ENCODE measurements at places on chromosomes 7 and 10.

DNA sequence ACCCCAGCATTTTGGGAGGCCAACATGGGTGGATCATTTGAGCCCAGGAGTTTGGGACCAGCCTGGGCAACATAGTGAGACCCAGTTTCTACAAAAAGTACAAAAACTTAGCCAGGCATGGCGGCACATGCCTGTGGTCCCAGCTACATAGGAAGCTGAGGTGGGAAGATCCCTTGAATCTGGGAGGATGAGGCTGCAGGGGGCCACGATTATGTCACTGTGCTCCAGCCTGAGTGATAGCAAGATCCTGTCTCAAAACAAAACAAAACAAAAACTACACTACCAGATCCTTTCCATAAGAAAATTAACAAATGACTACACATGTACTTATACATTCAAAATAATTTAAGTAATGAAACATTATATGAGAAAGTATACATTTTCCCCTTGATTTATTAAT lies 116.4 kb upstream of the KLF6 start:
- no peak for DNase-seq

GRCh38 chr7:148954766-148955165 lies 70.7 kb upstream of the EZH2 start:
- DNase-seq = no peak

DNA sequence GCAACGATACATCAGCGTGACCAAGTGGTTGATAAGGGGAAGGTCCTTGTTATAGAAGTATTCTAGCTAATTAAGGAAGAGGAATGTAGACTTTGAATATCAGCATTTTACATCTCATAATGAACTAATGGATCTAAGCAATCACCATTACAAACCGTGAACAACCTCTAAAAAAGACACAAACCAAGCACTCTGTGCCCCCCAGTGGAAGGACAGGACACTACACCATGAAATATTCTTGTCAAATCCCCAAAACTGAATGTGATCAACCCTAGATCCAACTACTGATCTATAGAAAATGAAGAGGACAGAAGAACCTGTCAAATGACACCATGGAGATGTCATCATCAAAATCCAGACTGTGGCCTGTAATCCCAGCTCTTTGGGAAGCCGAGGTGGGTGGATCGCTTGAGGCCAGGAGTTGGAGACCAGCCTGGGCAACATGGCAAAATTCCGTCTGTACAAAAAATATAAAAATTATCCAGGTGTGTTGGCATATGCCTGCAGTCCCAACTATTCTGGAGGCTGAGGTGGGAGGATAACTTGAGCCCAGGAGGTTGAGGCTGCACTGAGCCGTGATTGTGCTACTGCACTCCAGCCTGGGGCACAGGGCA lies 111.3 kb upstream of the CARD11 start:
- DNase-seq = no peak

- no peak for DNase-seq
These were observed 33.5 kb upstream of the FOXL3 start for GRCh38 chr7:256461-256940.

DNA sequence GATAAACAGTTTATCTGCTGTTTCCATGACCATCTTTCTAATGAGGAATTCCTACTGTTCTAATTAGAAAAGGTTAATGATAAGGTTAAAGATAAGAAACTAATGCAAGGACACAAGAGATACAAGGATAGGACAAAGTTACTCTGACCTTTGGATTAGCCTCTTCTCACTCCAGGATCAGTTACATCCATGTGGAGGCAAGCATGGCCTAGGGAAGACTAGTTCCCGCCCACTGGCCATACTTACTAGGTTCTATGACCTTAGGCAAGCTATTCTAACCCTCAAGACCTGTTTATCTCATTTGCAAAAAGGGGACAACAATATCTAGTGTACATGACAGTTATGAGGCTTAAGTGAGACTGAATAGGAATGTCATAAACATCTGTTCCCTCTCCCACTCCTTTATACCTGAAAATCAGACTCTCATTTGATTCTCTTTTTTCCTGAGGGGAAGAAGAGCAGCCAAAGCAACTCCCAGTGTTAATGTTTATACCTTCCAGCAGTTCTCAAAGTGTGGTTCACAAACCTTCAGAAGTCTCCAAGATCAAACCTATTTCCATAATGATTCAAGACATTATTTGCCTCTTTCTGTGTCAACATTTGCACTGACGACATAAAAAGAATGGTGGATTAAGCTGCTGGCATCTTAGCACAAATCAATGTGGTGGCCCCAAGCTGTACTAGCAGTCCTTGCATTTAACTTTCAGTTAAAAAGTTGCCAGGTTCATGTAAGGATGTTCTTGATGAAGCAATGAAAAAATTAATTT lies 72.0 kb downstream of the SRPK2 start:
- DNase-seq = no peak

- no peak for DNase-seq
These were observed 6.4 kb downstream of the ATE1 start for GRCh38 chr10:121921238-121921931.

DNA sequence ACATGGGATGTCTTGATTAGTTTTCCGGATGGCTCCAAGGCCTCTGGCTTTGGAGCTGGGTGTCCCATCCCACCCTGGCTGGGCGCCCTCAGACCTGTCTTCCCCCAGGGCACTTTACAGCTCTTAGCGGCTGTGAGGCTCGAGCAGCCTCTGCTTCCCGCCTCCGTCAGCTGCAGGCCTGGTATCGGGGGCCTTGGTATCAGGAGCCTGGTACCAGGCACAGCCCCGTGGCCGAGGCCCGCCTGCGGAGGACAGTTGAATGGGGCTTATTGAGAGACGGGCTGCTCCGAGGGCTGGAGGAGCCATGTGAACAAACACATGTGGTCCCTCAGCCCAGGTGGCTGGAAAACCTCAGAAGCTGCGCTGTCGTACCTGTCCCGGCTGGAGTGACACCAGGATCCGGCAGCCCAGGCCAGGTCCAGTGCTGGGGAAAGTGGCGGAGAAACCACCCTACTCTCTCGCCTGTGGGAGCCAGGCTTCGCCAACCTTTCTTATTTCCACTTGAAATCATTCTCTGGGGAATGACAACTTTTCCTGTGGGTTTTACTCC lies 23.9 kb upstream of the AP5Z1 start:
- DNase-seq = no peak

- no peak for DNase-seq
These were observed 138.9 kb downstream of the NOC3L start for GRCh38 chr10:94223702-94224370.

GRCh38 chr10:132395704-132396493 lies 1.1 kb upstream of the PWWP2B start:
- DNase-seq = no peak

- no peak for DNase-seq
These were observed 243.6 kb downstream of the TWIST1 start for GRCh38 chr7:18873734-18874336.

DNA sequence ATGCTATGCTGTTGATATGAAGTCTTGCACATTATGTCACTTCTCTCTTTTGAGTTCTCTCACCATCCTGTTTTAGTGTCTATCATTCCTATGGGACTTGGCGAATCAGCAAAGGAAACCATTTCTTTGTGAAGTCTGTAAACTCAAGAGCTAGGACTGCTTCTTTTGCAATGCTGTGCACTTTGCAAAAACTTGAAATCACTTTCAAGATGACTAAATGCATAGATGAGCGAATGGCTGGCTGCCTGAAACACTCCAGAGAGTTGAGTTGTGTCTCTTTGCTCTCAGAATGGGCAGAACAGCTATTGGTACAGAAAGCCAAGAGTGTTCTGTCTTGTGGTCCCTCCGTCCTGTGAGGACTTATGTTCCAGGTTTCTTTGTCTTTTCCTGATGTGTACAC lies 18.3 kb upstream of the ELMO1 start:
- no peak for DNase-seq

DNA sequence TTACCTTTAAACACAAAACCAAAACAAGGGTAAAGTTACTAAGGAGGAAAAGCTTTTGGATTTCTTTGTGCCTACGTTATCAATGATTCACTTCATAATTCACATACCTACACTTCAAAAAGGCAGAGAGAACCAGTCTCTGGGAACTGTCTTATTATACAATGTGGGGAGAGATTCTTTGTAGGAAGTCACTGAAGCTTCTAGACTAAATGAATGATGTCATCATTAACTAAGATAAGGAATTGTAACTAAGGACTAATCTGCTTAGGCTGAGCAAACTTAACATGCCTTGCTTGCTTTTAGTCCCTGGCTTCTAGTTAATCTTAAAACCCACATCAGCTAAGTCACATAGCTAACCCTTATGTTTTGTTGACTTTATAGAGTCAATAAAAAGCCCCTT lies 771.2 kb downstream of the NXPH1 start:
- DNase-seq = no peak

- DNase-seq = no peak
These were observed 69.8 kb downstream of the C10orf143 start for GRCh38 chr10:130040817-130041330.
